ENCODE measurements at places on chromosomes 3 and 15. TPM values are rescaled to one million over a fixed set of nuclear protein-coding genes. Genes with fewer than 3 reads are reported as not detected.

GRCh38 chr15:76286271-76286879 is 24.9 kb downstream of the ETFA start:
- DNase-seq = no peak

GRCh38 chr3:197298945-197299854 is 788 bp upstream of the DLG1 start:
- DNase-seq = peak; percentile 35

- no peak for DNase-seq
Measured at GRCh38 chr3:159480046-159480445, 508.6 kb upstream of the IL12A start.

ANKRD34C gene
- not detected for total RNA-seq

- DNase-seq = no peak
Measured at GRCh38 chr15:59896663-59897074, 107.4 kb upstream of the FOXB1 start.

GRCh38 chr3:127061641-127062040 is 78.7 kb downstream of the PLXNA1 start:
- DNase-seq = no peak

PRR23C gene
- not detected for total RNA-seq

UBAP1L gene
- total RNA-seq = 1.7 TPM

GRCh38 chr3:7737263-7737662 is 764.4 kb upstream of the LMCD1 start:
- DNase-seq = no peak

- DNase-seq = no peak
Measured at GRCh38 chr3:64352639-64352992, 127.3 kb upstream of the PRICKLE2 start.

- no peak for DNase-seq
Measured at GRCh38 chr15:60883691-60884640, 345.1 kb downstream of the RORA start.

OR5K2 gene
- total RNA-seq = not detected

DALRD3 gene
- 10.4 TPM for total RNA-seq

- DNase-seq = peak; percentile 28
Measured at GRCh38 chr3:86748015-86748414, 242.9 kb downstream of the VGLL3 start.

GRCh38 chr15:65796610-65797078 is 4.6 kb upstream of the DENND4A start:
- no peak for DNase-seq

DNA sequence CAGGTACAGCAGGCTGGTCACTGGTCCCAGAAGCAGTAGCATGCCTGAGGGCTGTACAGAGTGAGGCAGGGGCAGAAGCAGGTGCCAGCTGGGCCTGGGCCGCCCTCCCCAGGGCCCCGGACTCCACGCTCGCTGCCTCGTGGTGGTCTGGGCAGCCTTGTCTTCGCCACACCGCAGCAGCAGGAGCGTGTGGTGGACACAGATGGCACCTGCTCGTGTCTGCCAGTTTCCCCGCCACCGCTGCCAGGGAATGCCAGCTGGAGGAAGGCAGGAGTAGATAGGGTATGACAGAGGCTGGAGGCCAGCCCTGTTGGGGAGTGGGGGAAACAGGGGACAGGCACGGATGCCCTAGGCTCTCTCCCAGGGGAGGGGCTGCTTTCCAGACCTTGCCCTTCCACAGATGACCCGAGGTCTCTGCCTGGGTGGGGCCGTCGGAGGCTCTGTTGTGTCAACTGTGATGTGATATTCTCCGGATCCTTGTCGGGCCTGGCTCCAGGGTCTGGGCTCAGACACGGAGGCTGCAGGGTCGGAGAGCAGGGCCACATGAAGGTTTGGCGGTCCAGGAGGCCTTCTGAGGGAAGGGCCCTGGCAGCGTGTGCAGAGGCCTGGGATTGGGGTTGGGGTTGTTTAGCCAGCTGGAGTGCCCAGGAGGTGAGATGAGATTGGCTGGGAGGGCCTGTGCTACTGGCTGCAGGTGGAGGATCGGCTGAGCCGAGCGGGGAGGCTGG is 33.6 kb downstream of the GOLGA6L10 start:
- DNase-seq = no peak

GRCh38 chr15:68679161-68679560 is 100.4 kb downstream of the CORO2B start:
- no peak for DNase-seq

DNA sequence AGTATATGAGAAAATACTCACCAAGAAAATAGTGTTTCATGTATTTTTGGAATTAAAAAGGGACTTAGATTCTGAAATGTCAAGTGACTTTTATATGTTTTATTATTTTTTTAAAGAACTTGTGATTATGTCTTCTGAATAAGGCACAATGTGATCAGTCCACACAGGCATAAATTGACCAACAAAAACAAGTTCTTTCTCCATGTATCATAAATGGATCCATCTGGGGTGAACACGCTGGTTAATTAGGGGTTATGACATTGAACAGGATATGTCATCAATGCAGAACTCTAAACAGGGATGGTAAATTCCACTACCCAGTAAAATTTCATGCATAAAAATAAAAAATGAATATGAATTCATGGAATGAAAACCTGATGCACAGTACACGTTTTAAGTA is 31.3 kb upstream of the PIK3CA start:
- DNase-seq = no peak

- no peak for DNase-seq
Measured at GRCh38 chr15:37995461-37996347, 61.3 kb downstream of the TMCO5A start.

GRCh38 chr3:190307164-190307545 is 15.1 kb downstream of the CLDN1 start:
- DNase-seq = no peak

DNA sequence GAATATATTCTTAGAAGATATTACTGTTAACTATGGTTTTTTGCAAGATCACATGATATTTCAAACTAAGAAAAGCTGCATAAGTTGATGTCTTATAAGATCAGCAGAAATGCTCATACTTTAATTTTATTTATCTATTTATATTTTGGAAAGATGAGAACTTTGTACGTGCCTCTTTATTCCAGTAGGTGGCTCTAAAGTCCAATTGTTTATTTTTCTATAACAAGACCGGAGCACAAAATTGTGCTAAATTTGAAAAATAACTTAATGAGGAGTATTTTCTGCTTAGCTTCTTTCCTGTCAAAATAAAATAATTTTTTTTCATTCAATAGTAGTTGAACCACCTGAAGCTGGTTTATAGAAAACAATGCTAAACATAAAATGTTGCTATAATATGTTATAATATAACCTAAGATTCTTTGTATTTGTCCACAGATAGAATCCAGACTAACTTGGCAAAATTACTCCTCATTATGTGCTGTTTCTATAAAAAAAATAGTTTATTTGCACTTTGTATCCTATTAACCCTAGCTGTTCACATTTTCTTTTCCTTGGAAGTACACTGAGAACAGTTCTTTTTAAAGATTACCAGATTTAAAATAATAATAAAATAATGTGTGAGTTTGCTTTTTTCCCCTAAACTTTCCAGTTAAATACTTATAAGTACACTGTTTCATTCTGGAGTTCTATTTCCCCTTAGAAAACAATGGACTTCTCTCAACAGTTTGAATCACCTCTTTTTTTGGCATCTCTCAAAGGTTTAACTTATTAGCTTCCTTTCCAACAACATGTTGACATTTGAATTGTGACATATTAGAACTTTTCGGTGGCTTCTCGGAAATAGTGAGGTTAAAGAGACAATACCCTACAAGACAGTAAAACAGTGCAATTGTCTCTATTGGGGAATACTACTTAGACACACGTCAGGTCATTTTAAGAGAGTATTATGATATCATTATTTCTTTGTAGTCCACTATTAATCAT is 530.0 kb downstream of the MECOM start:
- no peak for DNase-seq

- no peak for DNase-seq
Measured at GRCh38 chr3:120432150-120432860, 18.5 kb downstream of the FSTL1 start.

MYO5C gene
- 3.9 TPM for total RNA-seq

SLC28A1 gene
- total RNA-seq = 0.42 TPM

PLA2G4E gene
- 0.26 TPM for total RNA-seq

DNA sequence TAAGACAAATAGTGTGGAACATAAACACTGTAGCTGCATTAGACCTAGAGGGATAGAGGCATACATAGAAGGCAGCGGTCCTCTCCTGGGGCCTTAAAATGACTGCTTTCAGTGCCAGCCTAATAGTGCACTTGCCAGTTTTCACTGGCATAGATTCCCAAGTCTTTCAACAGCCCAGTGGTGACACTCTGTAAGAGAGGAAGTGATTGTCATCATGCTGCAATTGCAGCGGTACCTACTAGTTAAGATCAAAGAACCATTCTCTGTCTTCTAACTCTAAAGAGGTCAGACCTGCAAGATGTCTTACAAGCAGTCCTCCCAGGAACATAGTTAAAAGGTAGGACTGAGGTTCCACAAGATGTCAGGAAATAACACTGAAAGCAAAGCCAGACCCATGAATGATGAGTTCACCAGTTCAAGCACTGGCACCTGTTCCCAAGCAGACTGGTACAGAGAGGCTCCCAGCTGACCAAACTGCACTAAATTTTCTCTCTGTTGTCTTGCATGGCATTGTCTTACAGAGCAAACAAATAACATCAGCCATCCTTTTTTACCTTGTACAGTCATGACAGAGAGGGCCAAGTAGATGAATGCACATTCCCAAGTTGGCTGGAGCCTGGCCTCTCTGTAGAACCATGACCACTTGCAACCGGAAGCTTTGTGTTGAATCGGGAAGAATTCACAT is 100.5 kb upstream of the SKOR1 start:
- DNase-seq = no peak

ZNF80 gene
- not detected for total RNA-seq

PGBD4 gene
- 2.2 TPM for total RNA-seq

- no peak for DNase-seq
Measured at GRCh38 chr3:187019542-187020072, 89.3 kb downstream of the ST6GAL1 start.

DNA sequence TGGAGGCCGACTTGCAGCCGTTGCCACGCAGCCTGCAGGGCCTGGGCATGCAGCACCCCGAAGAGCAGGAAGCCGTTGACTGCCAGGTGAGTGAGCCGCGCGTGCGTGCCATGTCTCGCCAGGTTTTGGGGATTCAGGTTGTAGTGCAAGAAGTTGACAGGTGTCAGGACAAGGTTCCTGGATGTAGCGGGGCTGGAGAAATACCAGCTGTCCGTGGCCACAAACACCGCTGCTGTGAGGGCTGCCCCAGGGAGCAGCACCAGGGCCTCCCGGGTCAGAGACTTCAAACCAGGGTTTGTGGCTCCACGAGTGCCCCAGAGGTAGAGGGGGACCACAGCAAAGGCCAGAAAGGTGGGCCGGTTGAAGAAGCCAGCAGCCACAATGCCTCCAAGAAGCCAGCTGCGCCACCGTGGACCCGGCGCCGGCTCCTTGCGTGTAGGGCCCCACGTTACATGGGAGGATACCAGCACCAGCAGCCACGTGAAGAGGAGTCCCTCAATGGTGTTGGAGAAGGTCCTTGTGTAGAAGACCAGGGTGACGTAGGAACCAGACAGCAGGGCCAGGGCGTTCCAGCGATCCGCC is 5.6 kb upstream of the NCBP2 start:
- no peak for DNase-seq

GRCh38 chr15:70643106-70643782 is 120.1 kb downstream of the UACA start:
- DNase-seq = no peak

- no peak for DNase-seq
Measured at GRCh38 chr3:113747283-113748046, 630 bp downstream of the ATP6V1A start.

GRCh38 chr15:29114221-29115092 is 155.2 kb downstream of the NSMCE3 start:
- no peak for DNase-seq

SHC4 gene
- 6.6 TPM for total RNA-seq

TIGIT gene
- total RNA-seq = 0.11 TPM

DNA sequence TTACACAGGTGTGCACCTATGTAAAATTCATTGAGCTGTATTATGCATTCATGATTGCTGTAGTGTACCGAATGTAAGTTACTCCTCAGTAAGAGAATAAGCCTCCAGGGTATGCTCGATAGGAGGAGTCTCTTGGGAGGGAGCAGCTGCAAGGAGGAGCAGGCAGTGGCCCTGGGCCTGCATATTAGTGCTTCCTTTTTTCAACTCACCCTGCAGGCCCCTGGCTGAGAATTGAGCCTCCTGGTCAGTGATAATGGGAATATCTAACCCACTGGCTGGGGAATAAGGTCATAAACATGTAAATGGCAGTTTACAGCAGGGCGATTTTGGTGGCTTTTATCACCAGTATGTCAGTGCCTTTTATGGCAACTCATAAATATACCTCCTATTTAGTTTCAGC is 21.7 kb upstream of the SFMBT1 start:
- DNase-seq = no peak

- no peak for DNase-seq
Measured at GRCh38 chr3:107542665-107543064, 19.9 kb downstream of the BBX start.

GRCh38 chr3:178263236-178263916 is 272.9 kb upstream of the KCNMB2 start:
- no peak for DNase-seq

Data from right cardiac atrium (tissue), 5 donors.